CD4-positive, alpha-beta T cell treated with Interferon gamma for 1 hour (primary cell): ENCODE measurements at places on chromosomes 4 and X.

- no peak for DNase-seq
Measured at GRCh38 chr4:79854856-79855502, 218.1 kb downstream of the ANTXR2 start.

- DNase-seq = no peak
Measured at GRCh38 chr4:54445866-54446265, 211.9 kb upstream of the KIT start.

GRCh38 chrX:7115557-7115956 is 32.0 kb upstream of the STS start:
- no peak for DNase-seq

GRCh38 chrX:154018518-154019060 is 1.1 kb downstream of the IRAK1 start:
- no peak for DNase-seq

DNA sequence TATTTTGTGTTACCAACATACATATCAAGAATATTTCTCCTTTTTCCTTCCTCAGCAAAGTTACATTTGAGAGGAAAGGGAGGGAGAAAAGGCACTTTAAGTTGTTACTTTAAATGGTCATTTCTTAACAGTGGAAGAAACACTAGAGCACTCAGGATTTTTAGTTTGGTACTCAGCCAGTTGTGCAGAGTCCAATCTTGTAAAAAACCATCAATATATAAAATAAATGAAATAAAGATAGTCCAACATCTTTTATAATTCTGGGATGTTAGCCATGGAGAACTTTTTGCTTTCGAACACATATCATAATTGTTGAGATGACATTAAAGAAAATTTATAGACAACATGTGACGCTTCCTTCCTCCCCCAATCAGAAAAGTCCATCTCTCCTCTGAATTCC is 253.8 kb downstream of the QDPR start:
- DNase-seq = no peak

GRCh38 chr4:25900310-25900709 is 13.7 kb upstream of the SMIM20 start:
- no peak for DNase-seq

GRCh38 chrX:51894697-51895336 is 1.4 kb downstream of the MAGED1 start:
- no peak for DNase-seq

DNA sequence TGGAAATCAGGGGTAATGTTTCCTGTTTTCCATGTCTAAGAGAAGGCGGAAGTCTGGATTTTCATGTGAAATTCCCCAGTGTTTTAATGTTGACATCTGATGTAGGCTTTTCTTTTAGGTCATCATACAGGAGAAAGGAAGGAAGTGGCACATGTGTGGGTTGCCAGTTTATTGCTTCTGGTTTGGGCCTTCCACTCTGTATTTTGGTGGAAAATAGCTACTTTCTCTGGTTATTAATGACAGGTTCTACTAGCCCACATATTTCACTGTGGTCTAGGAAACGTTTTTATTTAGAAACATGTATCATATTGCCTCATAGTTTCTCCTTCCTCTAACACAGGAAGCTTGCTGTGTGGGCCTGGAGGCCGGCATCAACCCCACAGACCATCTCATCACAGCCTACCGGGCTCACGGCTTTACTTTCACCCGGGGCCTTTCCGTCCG is 7.2 kb downstream of the PDHA1 start:
- no peak for DNase-seq

GRCh38 chrX:42290608-42291007 is 367.3 kb upstream of the CASK start:
- no peak for DNase-seq

GRCh38 chr4:56468097-56468422 is 643 bp downstream of the SRP72 start:
- DNase-seq = no peak

DNA sequence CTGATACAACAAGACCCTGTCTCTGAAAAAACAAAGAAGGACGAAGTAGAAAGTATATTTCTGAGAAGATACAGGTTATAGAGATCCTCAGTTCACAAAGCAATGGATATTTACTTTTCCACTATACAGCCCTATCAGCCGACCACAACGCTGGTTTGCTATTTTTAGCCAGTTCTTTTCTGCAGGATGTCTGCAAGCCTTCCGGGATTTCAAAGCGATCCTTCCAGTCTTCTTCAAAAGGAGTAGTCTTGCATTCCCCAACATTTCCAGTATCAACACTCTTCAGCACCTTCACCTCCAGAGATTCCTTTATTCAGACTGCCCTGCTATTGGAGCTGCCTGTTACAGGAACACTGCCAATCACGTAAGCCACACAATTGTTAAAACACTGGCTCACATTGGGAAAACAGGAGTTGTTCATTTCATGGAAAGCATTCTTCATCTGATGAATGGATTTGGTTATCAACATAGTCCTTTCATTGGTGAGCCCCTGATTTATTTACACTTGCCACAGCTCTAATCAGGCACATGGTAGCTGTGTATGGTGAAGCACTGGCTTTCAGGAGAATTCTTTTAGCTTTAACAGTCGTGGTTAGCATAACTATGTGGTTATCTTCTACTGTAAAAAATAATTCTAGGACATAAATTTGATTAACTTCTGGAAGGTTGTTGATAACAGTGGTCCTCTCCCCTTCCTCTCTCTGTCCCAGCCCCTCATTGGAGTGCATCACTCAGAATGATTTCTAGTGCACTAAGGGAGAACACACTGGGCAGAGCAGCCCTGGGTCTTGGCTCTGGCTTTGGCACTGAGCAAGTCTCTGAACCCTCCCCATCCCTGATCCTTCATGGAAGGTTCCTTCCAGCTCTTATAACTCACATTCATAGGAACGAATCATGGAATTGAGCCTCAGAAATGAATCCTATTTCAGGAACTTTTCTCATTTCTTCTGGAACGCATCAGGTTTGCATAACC is 109.9 kb upstream of the SORBS2 start:
- DNase-seq = no peak

GRCh38 chrX:134603806-134604700 is 54.2 kb downstream of the PLAC1 start:
- no peak for DNase-seq

GRCh38 chrX:48468247-48468671 is 1.8 kb downstream of the SLC38A5 start:
- peak; percentile 11 for DNase-seq

GRCh38 chrX:46635186-46635585 is 61.6 kb downstream of the CHST7 start:
- no peak for DNase-seq

GRCh38 chr4:183354219-183354618 is 32.0 kb upstream of the CLDN24 start:
- no peak for DNase-seq

- no peak for DNase-seq
Measured at GRCh38 chr4:4610672-4611071, 68.8 kb upstream of the STX18 start.

DNA sequence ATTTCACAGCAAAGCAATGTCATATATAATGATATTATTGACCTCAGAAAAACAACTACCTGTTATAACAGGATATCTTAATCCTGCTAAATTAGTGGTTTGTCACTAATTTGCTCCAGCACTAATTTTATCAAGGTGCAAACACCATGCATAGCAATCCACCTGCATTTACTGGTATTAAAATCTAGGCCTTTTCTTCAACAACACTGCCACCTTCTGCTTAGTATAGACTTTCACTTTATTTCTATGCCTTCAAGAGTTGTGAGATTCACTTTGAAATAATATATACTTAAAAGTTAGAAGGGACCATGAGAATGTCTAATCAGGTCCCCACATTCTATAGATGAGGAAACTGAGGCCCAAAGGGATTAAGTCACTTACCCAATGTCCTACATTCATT is 82.1 kb upstream of the IQCM start:
- DNase-seq = no peak

- no peak for DNase-seq
Measured at GRCh38 chr4:20684852-20685763, 15.2 kb upstream of the PACRGL start.

- no peak for DNase-seq
Measured at GRCh38 chr4:102343964-102344519, 1.2 kb downstream of the SLC39A8 start.

- DNase-seq = no peak
Measured at GRCh38 chr4:24989327-24989726, 41.4 kb downstream of the LGI2 start.

- DNase-seq = no peak
Measured at GRCh38 chr4:71025654-71026053, 32.2 kb downstream of the DCK start.

- no peak for DNase-seq
Measured at GRCh38 chr4:25792876-25793275, 69.9 kb downstream of the SEL1L3 start.

- DNase-seq = no peak
Measured at GRCh38 chrX:74291577-74291963, 12.4 kb upstream of the ZCCHC13 start.

- DNase-seq = no peak
Measured at GRCh38 chr4:94924566-94924965, 166.8 kb downstream of the BMPR1B start.

- no peak for DNase-seq
Measured at GRCh38 chr4:1799387-1800375, 6.6 kb downstream of the FGFR3 start.

- DNase-seq = no peak
Measured at GRCh38 chr4:138263247-138263816, 21.2 kb upstream of the SLC7A11 start.

DNA sequence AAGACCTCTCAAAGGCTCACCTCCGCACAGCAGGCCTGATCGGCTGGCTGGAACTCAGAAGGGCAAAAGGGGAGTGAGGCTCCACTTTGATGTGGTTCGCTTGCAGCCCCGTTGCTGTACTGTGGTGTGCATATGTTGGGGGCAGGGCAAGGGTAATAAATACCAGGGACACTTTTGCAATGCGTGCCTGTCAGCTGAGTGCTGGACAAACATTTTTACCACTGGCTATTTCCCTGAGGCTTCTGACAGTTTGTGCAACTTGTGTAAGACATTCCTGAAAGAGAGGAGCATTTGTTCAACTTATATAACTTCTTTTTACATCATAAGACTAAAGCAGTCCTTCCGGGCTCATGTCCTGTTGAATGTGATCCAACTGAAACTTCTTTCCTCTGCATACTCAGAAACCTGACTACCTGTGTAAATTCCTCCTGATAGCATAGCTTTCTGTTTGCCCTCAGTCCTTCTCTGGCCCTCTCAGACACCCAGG is 82.3 kb downstream of the SPRY1 start:
- no peak for DNase-seq

DNA sequence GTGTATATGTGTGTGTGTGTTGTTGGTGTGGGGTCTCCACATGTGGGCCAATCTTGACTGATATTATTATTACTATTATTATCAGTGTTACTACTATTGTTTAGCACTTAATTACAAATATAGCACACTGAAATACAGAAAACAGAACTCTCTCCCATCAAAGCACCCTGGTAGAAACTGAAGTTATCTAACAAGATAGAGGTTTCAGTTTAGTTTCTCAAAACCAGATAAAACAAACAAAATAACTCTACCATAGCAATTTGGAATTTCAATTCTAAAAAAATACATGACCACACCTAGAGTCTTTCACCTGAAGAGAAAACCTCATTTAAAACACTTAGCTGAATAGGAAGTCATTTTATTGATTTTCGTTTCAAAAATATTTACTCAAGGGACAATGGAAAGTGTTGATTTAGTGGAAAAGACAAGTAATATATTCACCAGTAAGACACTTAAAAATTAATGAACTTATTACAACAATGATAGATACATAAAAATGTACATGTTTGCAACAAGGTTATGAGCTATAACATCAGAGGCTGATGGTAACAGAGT is 252.3 kb downstream of the PDHA2 start:
- DNase-seq = no peak

DNA sequence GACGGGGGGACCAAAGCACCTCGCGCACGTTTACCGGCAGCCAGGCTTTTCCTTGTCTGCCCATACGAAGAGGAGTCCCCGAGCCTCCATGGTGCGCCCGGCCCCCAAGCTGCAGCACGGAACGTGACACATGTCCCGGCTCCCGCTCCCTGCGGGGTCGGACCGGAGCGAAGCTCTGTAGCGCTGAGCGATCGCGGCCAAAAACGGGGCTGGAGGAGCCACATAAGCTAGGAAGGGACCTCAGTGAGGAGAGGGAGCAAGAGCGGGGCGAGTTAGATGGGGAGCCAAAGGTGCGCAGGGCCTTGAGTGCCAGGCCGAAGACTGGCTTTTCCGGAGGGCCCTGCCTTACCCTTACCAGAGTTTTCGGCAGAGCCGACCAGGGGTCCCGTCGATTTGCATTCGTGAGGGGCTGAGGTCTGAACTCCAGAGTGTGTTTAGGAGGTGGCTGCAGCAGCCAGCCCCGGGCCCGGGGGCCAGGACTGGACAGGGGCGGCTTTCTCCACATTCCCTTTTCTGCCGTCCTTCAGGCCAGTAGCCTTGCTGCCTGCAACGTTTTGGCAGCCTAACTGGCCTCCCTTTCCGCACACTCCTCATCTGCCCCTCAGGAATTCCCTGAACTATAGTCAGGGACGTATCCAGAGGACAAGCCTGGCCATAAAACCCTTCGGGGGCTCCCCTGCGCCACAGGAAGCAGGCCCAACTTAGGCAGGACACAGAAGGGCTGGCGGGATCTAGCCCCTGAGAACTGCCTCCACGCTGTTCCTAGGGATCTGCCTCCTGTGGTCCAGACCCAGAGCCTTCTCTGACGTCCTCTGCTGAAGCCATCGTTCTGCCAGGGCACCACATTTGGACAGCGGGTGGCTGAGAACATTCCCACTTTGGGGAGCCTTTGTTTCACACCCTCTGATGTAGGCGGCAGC is 689 bp downstream of the SSR4 start:
- no peak for DNase-seq

- DNase-seq = no peak
Measured at GRCh38 chr4:16116019-16116418, 32.2 kb upstream of the PROM1 start.

DNA sequence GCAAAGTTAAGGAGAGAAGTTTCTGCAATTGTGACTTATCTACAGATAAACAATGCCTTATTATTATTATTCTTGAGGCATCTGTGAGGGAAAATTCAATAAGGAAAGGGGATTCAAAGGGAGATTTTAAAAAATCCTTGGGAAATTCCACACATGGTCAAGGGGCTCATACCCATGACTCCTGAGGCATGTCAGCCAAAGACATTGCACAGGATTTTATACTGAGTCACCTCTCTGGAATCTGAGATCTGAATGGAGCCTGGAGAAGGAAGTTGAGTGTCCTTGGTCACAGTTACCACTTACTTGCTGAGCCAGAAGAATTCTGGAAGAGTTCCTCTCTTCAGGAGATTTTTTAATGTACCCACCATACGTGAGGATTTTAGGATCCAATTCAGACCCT is 14.4 kb upstream of the CXCL8 start:
- no peak for DNase-seq

DNA sequence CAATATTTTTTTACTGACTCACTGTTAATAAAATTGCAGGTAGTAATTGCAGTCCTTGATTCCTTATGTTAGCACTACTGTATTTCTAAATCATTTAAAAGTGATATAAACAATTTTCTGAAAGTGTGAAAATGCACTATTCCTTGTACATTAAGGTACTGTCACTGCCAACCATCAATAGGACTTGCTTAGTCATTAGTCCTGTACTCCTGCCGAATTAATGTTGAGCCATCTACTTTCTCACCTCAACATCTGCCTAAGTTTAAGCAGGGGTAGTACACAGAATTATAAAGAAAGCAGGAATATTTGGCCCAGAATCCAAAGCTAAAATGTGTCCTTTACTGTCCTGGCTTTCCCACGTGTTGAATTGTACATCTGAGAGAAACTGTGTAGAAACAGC is 87.0 kb upstream of the TRPC3 start:
- DNase-seq = no peak

- DNase-seq = no peak
Measured at GRCh38 chrX:68079961-68080360, 353.3 kb downstream of the OPHN1 start.

- no peak for DNase-seq
Measured at GRCh38 chr4:189069772-189070171, 870.9 kb upstream of the FRG1 start.

- DNase-seq = no peak
Measured at GRCh38 chr4:59994118-59994517, 1206.0 kb upstream of the ADGRL3 start.
